Hematopoietic multipotent progenitor cell treated with erythropoietin and hydrocortisone succinate and interleukin-3 and kit ligand, for 8 days (in vitro differentiated cells): ENCODE measurements at places on chromosomes 4 and X.
A peak's percentile ranks its signal among the peaks of the same experiment; 100 is the strongest.

GRCh38 chr4:183185018-183185417 lies 86.0 kb downstream of the WWC2 start:
- DNase-seq: no peak

GRCh38 chrX:6311540-6311939 lies 82.9 kb upstream of the NLGN4X start:
- no peak for DNase-seq

- no peak for DNase-seq
Observed at GRCh38 chrX:118594697-118595420, 99.2 kb downstream of the DOCK11 start.

- DNase-seq: no peak
Observed at GRCh38 chr4:187335339-187335738, 611.7 kb upstream of the FAT1 start.

- DNase-seq: no peak
Observed at GRCh38 chrX:108735091-108735678, 1.2 kb downstream of the IRS4 start.

DNA sequence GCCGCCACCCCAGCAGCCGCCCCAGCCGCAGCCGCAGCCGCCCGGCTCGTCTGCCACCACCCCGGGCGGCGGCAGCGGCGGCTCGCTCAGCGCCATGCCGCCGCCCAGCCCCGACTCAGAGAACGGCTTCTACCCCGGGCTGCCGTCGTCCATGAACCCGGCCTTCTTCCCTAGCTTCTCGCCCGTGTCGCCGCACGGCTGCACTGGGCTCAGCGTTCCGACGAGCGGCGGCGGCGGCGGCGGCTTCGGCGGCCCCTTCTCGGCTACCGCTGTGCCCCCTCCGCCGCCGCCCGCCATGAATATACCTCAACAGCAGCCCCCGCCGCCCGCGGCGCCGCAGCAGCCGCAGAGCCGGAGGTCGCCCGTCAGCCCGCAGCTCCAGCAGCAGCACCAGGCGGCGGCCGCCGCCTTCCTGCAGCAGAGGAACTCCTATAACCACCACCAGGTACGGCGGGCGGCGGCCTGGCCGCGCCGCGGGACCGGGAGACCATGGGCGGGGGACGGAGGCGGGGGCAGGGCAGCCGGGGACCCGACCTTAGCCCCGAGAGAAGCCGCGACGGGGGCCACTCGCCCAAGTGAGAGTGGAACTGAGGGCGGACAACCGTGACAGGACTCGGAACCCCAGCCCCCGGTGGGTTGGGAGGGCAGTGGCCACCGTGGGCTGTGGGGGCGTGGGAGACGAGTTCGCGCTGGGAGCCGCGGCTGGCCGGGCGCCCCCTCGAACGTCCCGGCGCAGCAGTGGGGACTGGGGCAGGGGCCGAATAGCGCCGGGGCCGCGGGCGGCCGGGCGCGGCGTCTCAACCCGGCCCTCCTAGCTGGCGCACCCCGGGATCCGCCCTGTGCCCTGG lies 1.8 kb downstream of the CPEB2 start:
- peak; percentile 16 for DNase-seq

GRCh38 chrX:65035446-65035770 lies 59.2 kb upstream of the ZC4H2 start:
- peak; percentile 43 for DNase-seq

GRCh38 chr4:42789041-42789567 lies 103.4 kb upstream of the GRXCR1 start:
- DNase-seq: no peak

DNA sequence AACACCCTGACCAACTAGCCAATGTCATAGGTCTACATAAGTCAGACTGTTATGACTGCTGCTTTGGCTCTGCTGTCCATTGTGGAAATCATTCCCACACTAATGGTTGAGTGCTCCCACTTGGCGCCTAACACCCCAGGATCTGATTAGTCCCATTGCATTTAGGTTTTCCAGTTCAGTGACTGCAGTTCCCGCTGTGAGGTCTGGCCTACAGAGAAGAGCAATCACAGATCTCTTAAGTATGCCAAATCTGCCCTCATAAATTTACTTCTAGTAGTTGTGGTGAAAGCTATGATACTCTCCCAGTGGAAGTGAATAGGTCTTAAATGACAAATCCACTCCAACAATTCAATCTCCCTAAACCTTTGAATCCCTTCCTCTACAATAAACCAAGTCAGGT lies 77.3 kb upstream of the IL2 start:
- DNase-seq: no peak

DNA sequence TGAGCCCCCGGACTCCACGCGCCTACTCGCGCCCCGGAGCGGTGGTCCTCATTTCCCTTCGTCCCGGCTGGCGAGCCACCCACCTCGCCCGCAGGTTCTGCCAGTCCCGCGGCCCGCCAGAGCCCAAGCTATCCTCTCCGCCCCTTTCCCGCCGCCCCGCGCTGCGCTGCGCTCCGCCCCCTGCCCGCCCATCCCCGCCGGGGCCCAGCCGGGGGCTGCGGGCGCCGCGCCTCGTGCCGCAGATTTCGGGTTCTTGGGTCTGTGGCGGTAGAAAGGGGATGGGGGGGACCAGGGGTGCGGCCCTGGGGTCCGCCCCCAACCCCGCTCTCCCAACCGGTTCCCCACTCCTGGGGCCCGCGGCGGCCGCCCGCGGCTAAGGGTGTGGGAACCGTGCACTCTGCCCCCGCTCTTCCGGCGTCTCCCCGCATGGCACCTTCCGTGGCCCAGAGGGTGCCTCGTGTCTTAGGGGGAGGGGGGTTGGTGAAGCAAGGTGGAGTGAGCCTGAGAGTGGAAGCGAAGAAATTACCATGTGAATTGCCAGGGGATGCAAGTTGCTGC lies 650.8 kb upstream of the DIPK2B start:
- DNase-seq: peak; percentile 25

- no peak for DNase-seq
Observed at GRCh38 chr4:103482471-103482870, 237.3 kb downstream of the TACR3 start.

- DNase-seq: peak; percentile 34
Observed at GRCh38 chr4:17562157-17562556, 14.8 kb upstream of the LAP3 start.

GRCh38 chr4:22680065-22680642 lies 12.6 kb upstream of the GBA3 start:
- no peak for DNase-seq

- DNase-seq: no peak
Observed at GRCh38 chrX:72620550-72621145, 48.0 kb upstream of the HDAC8 start.

- no peak for DNase-seq
Observed at GRCh38 chrX:153933748-153934147, 1.1 kb downstream of the NAA10 start.

DNA sequence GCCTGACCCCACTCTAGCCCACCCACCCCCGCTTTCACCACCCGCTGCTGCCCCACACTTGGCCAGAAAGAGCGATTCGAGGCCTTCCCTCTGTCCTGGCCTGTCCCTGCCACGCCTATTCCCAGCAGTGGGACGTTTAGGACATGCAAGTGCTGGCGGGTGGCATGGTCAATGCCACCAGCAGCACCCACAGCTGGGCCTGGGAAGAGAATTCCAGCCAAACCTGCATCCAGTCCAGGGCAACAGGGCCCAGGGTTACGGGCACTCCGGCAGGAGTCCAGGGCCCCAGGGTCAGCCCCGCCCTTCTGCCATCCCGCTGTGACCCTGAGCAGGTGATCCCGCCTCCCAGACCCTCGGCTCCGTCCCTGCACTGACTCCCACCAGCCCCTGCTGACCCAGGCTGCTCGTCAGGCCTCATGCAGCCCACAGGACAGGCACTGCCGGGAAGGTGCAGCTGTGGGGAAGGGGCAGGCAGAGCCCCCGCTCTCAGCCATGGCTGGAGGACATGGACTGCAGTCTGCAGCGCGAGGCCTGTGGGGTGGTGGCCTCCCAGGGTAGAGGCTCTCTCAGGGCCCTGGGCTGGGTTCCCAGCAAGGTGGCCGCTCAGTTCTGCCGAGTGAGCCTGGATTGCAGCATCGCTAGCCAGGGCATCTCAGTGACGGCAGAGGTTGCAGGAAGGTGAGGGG lies 6.8 kb upstream of the HTRA3 start:
- DNase-seq: no peak

DNA sequence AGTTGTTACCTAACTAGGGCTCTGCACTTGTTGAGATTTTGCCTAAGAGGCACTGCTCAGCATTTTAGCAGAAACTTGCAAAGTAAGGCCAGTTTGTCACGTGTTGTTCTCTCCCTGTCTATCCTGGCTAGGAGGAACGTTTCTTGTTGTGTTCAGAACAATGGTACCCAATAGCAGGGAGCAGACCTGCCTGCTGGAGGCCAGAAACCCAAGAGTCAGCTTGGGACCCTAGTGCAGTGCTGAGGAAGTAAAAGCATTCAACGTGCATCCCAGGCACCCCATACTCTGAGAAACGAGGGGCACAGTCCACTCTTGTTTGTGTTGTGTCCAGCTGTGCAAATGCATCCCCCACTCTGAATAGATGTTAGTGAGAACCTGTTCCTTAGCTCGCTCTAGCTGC lies 42.4 kb downstream of the SOD3 start:
- no peak for DNase-seq

- no peak for DNase-seq
Observed at GRCh38 chr4:98624144-98624543, 34.3 kb downstream of the TSPAN5 start.

DNA sequence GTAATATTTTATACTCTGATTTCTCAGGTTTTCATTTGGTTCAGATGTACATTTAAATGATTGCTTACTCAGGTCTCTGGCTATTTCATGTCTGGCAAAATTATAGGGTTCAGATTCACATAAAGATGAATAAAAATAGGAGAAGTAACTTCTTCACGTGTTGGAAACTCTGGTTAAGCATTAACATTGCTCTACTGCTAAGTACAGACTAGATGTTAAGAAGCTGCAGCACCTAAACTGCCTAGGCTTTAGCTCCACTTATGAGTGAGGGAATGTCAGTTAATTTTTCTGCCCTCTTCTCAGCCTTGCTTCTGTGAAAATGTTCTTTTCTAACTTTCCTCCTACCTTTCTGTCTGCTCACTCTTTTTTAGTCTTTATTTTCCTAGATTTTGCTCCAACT lies 361.2 kb downstream of the ARAP2 start:
- no peak for DNase-seq

GRCh38 chr4:5753366-5753765 lies 42.4 kb downstream of the EVC start:
- DNase-seq: no peak

DNA sequence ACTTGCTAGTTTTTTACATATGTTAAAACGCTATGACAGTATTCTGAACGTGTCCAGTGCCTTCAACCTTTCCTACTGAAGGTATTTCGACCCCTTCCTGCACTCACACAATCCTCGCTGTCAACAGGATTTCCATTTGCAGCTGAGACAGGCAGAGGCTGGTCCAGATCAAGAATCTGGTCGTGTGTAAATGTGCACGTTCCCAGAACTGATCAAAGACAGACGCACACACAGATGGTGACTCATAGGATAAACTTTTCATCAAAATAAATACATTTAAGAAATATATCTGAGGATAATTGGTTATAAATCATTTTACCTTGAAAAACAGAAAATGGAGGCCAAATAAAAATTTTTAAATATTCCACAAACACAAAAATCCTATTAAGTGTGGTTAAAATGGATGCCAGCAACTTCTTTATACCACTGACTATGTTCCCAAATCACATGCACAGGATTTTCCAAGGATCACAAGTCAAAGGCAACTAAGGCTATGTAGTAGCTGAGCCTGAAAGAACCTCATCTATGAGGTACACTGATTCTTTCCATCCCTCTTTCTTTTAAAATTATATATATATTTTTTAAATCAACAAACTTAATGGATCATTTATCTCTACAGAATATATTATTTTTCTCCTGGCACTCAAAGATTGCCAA lies 85.9 kb downstream of the RNF150 start:
- no peak for DNase-seq

GRCh38 chr4:112109360-112110058 lies 35.7 kb upstream of the FAM241A start:
- DNase-seq: no peak

- DNase-seq: no peak
Observed at GRCh38 chr4:20825505-20825904, 125.2 kb downstream of the PACRGL start.

DNA sequence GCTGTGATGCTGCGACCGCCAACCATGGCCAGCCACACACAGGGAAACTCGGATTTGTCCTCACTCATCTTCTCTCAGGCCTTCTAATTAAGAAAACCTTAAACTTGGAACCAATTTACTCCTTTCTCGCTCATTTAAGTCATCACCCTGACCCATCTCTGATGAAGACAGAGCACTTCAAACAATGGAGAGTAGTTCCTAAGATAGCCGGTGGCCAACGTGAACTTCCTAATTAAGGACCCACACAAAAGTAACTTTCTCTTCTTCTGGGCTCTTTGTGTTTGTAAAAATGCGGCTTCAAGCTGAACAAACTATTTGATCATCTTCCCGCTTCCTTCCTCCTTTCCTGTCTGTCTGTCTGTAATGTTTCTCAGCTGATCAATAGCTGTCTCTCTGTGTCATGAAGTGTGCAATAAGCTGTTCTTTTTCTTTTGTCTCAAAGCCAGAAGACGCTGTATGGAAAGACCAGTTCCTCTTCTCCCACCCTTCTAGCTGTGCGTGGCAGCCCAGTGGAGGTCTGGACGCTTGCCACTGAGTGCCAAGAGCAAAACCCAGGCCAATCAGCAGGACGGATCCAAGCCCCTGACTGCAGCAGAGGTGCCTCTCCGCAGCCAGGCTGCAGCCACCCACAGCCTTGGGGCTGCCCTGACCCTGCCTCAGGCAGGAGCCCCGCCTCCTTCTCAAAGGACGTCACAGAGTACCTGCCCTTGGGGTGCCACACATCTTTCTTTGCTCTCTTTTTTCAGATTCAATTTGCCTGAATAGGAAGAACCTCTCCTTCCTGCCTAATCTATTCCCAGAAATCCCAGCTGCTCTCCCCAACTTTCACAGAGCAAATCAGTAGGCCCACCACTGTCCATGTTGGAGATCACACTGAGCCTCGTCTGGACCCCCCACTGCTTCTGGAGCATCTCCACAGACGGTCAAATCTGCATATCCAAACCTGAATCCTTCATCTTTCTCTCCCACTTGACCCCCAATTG lies 59.3 kb downstream of the MAML3 start:
- DNase-seq: peak; percentile 63

DNA sequence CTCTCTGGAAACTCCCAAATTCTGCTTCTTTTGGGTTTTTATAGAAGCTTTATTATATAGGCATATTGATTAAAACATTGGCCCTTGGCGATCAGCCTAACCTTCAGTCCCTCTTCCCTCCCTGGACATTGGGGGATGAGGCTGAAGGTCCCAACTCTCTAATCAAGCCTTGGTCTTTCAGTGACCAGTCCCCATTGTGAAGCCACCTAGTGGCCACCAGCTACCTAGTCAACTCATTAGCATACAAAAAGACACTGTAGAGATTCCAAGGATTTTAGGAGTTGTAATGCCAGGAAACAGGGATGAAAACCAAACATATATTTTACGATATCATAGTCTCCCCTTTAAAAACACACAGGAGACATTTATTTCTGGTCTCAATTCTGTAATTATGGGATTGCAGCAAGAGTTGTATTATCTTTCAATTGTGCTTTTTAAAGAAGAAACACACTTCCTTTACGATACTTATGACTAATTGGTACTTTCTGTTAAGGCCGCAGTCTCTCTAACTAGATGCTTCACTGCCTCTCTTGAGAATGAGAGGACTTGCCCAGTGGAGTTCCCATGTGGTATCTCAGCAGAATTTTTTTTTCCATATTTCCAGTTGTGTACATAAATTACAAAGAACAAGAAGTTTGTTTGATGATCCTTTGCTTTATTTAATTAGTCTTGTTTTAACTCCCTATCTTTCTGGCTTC lies 58.2 kb downstream of the WDR17 start:
- DNase-seq: peak; percentile 20
